Transverse colon (tissue), 4 donors: ENCODE measurements at places on chromosomes 5 and 9. TPM values are rescaled to one million over a fixed set of nuclear protein-coding genes. Genes with fewer than 3 reads are reported as not detected.
A peak's percentile ranks its signal among the peaks of the same experiment; 100 is the strongest.

The ZNF483 gene
- 4.9 TPM for total RNA-seq

The SCAI gene
- total RNA-seq, result 38.6 TPM

GRCh38 chr5:39475159-39475571 is 50.4 kb upstream of the DAB2 start:
- no peaks in the 10 kb centered on the region for H3K4me1 ChIP-seq
- H3K27ac ChIP-seq, result peak overlapping the region; percentile 6
- no peak overlapping the region for H3K4me3 ChIP-seq
- no peak for DNase-seq
- no peaks in the 10 kb centered on the region for H3K27me3 ChIP-seq

GRCh38 chr5:180593446-180594206 is 2.3 kb upstream of the SCGB3A1 start:
- no peaks in the 10 kb centered on the region for H3K4me1 ChIP-seq
- H3K4me3 ChIP-seq, result no peak overlapping the region
- H3K27ac ChIP-seq, result no peak overlapping the region
- peaks cover 53% of the 10 kb centered on the region for H3K27me3 ChIP-seq

The C5orf58 gene
- total RNA-seq, result not detected

GRCh38 chr9:6014670-6015270 is 654 bp downstream of the RANBP6 start:
- H3K4me1 ChIP-seq, result peaks cover 7% of the 10 kb centered on the region
- no peaks in the 10 kb centered on the region for H3K27me3 ChIP-seq
- no peaks in the 10 kb centered on the region for H3K36me3 ChIP-seq
- peak overlapping the region; percentile 89 for H3K27ac ChIP-seq
- no peak for DNase-seq

DNA sequence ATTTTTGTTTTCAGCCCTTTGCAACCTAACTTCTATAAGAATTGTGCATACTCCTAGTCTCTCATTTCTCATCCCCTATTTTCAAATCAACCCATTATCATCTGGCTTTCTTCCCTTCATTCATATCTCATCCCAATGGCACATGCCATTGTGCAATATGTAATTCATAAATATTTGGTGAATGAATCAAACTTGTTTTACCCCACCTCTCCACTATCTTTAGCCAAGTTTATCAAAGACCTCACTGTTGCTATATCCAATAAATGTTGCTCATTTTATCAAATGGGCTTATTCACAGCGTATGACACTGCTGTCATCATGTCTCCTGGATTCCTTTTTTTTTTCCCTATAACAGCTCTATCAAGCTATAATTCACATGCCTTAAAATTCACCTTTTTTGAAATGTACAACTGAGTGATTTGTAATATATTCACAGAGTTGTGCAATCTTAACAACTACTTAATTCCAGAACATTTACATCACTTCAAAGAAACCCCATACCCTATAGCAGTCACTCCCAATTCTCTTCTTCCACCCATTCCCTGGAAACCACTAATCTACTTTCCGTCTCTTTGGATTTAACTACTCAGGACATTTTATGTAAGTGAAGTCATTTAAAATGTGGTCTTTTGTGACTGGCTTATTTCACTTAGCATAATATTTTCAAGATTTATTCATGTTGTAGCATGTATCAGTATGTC is 214.4 kb upstream of the PAPPA start:
- H3K27ac ChIP-seq, result no peak overlapping the region
- H3K4me3 ChIP-seq, result no peak overlapping the region
- H3K4me1 ChIP-seq, result no peaks in the 10 kb centered on the region
- no peak for DNase-seq

DNA sequence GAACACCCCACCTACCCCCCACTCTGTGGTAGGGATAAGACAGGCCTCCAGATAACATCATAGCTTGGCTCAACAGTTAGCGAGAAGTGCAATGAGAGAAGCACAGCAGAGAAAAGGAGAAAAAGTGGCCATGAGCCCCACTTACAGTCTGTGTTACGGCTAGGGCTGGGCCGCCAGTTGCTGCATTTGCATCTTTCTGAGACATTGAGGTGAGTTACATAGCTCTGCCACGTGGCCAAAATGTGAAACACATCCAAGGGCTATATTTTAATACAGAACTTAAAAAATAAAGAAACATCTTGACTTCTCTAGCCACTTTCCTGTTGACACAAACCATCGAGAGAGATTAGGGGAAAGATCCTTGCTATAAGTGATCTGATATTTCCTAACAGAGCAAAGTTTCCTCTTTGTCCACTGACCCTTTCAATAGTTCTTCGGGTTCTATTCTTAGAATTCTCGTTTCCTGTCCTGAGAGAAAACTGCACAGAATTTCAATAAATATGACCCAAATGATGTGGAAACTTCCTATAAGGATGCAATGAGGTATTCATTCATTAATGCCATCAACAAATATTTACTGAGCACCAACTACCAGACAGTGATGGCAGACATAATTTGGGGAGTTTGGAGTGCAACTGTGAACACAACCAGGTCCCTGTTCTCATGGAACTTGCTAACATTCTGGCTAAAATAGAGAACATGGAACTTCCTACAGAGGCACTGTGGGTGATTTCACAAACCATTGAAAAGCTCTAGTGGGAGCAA is 3.2 kb upstream of the TLE4 start:
- H3K4me1 ChIP-seq, result peaks cover 9% of the 10 kb centered on the region
- no peaks in the 10 kb centered on the region for H3K36me3 ChIP-seq

DNA sequence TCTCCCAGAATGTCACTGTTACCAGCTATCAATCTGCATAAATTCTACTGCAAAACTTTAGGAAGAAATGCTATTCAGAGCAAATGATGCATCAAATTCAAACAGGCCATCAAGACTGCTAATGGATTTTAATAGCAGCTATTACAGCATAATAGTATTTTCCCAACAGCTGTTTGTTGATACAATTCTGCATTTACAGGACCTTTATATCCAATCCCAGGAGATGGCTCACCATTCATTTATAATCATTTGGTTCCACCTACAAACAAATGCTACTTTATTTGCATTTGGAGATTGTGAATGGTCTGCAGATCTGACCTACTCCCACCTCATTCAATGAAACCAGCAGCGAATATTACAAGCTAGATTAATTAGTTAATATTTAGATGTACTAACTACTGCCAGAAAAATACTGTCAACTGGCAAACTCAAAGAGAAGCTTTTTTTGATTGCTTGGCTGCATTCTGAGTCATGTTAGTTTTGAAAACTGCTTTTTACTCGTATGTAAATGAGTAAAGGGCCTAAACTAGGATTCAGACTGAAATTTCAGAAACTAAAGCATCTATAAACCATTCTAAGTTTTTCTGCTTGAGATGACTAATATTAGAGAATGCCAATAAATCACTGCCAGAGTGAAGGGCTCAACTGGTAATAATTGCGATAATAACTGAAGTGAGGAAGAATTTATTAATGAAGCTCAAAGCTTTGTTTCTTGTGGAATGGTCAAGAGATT is 7.1 kb upstream of the PCA3 start:
- no peaks in the 10 kb centered on the region for H3K27me3 ChIP-seq
- no peaks in the 10 kb centered on the region for H3K36me3 ChIP-seq
- no peak for DNase-seq
- H3K4me1 ChIP-seq, result peaks cover 18% of the 10 kb centered on the region
- no peak overlapping the region for H3K27ac ChIP-seq
- no peak overlapping the region for H3K4me3 ChIP-seq

GRCh38 chr9:129237164-129237611 is 59.1 kb upstream of the IER5L start:
- H3K4me3 ChIP-seq, result no peak overlapping the region
- no peaks in the 10 kb centered on the region for H3K4me1 ChIP-seq
- peaks cover 16% of the 10 kb centered on the region for H3K27me3 ChIP-seq
- no peak for DNase-seq
- no peaks in the 10 kb centered on the region for H3K36me3 ChIP-seq

DNA sequence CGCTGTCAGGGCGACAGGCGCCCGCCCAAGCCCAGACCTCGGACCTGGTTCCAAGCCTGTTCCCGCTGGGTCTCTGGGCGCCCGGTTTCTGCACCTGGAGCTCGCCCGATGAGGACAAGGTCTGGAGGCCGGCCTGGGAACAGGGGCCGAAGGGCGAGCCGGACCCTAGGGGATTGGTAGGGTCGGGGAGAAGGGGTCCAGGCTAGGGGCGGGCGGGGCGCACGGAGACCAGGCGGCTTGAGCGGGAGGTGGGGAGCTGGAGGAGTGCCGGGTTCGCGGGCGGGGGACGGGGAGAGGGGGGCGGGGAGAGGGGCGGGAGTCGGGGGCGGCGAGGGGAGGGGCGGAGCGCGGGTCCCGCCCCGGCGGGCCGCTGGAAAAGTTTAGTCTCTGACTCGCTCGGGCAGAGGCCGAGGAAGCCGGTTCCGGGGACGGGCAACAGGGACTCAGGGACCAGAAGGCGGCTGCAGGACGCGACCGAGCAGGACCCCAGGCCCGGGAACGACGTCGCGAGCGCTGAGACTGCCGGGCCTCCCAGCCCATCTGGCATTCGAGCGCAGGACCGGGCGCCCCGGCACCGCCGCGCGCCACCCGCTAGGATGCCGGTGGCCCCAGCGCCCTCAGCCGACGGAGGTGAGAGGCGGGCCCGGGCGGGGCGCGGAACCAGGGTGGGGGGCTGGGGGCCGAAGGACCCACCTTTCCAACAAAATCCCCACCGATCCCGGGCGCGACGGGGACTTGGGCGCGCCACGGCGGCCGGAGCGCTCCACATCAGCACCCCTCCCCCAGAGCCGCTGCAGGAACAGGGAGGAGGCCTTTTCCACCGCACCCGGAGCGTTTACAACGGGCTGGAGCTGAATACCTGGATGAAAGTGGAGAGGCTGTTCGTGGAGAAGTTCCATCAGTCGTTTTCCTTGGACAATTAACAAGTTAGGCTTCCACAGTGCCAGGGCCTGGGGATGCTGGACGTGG is at the start of gene S1PR3:
TSS of gene S1PR3 (plus strand) at position 403 of the 969 bp plus-strand sequence. CDS start 9,733 bp downstream, outside the sequence.
- peak; percentile 31 for DNase-seq
- peak within 1 kb of the TSS; percentile 78 for H3K27ac ChIP-seq
- peaks cover 35% of the 10 kb centered on the region for H3K27me3 ChIP-seq
- H3K4me3 ChIP-seq, result peak within 1 kb of the TSS; percentile 38
- H3K4me1 ChIP-seq, result peaks cover 8% of the 10 kb centered on the region

The MYO10 gene
- total RNA-seq, result 51.6 TPM

DNA sequence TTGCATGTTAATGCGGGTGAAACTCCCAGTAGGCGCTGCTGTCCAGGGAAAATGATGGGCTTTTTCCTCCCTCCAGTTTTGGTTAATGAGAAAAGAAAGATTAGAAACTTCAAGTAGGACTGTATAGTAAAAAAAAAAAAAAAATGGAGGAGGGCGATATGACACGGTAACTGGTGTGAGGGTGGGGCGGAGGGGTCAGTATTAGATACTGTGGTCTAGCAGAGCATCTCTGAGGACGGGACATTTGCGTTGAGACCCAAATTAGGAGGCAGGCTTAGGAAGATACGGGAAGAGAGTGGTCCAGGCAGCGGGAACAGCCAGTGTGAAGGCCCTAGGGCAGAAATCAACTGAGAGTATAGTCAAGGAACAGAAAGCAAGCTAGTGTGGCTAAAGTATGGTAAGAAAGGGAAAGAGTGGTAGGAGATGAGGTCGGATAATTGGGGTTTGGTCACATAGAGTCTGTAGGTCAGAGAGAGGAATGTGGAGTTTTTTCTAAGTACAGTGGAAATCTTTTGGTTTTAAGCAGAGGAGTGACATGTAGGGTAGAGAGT is 707 bp downstream of the RMND5B start:
- H3K27ac ChIP-seq, result peak overlapping the region; percentile 98
- no peaks in the 10 kb centered on the region for H3K27me3 ChIP-seq
- H3K4me3 ChIP-seq, result peak overlapping the region; percentile 93
- peaks cover 19% of the 10 kb centered on the region for H3K4me1 ChIP-seq
